Activated T-cell treated with anti-CD3 and anti-CD28 coated beads for 1 hour (primary cell): ENCODE measurements at places on chromosomes 7 and 10.

DNA sequence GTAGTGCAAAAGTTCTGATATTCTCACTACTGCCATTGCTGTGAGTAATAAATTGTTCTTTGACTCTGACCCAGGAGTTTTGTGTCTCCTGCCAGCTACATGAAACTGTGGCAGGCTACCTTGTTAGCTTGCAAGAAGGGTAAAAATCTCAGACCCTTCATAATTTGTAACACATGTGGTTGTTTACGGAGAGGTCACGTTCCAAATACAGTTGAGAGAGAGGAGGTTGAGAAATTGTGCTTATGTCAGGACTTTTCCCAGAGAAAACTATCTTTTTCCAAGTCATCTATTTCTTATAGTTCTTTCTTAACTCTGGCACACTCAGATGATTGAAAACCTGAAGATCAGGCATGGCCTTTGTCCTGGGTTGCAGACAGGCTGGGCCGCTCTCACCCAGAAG is 114.4 kb upstream of the SVIL start:
- DNase-seq, result no peak

DNA sequence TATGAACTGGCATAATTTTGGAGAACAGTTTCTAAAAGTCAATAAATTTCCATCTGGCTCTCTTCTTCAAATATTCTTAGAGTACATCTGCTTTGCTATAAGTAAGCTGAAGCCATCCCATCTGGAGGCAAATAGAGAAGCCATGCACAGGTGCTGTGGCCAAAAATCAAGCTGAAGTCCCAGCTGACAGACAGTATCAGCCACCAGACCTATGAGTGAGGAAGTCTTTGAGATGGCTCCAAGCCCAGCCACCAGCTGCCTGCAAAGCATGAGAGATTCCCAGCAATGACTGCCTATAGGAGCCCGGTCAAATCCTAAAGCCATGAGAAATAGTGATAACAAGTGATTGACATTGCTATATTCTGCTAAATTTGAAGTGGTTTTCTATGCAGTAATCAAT is 21.7 kb upstream of the PRSS58 start:
- DNase-seq, result no peak

DNA sequence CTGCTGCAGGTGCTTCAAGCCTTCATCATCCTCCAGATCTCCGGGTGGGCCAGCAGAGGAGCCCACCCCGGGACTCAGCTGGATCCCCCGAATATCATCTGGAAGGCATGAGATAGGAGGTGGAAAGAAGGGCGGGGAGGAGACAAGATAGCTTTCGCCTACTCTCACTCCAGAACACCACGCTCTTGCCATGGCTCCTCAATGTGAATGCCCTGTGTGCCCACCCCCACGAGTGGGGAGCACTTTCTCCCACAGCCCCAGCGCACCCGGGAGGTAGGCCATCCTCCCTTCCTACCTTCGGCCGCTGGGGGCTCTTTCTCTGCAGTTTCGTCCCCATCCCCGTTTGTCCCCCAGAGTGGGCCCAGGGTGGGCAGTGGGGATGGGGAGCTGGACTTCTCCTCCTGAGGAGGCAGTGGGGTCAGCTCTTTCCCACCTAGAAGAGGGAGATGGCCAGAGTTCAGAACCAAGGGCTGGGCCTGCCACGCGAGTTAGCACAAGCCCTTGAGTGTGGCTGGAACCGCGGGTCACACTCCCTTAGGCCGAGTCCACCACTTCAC is 8.9 kb downstream of the GIGYF1 start:
- DNase-seq, result no peak

DNA sequence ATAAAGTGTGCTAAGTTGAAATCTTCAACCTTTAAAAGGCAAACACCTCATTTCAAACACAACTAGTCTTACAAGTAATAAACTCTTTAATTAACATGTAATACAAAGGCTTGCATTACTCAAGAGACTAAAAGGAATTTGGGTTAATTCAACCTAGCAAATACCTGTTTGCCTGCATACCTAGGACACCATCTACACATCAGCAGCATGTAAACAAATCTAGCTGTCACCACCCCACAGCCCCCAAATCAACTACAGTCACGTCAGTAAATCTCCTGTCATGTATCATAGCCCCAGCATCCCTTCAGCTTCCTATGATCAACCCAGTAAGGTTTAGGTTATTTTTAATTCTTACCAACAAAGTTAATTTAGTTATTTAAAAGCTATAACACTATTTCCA is 33.5 kb downstream of the ZNF800 start:
- no peak for DNase-seq

GRCh38 chr7:2520761-2521290 is 1.3 kb downstream of the LFNG start:
- DNase-seq, result no peak

DNA sequence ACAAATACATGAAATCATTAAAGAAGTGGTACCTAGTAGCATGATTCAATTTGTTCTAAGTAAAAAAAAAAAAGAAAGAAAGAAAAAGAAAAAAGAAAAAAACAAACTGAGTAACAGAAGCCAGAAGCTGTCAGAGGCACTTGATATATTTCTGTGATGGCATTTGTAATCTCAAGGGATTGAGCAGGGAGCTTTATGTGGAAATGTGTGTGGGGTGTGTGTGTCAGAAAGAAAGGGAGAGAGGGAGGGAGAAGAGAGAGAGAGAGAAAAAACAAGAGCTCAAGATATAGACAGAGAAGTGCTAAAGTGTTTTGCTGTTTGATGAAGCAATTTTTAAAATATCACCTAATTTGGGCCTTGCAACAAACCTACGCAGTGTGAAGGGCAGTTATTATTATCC is 357.6 kb upstream of the PCDH15 start:
- DNase-seq, result no peak

DNA sequence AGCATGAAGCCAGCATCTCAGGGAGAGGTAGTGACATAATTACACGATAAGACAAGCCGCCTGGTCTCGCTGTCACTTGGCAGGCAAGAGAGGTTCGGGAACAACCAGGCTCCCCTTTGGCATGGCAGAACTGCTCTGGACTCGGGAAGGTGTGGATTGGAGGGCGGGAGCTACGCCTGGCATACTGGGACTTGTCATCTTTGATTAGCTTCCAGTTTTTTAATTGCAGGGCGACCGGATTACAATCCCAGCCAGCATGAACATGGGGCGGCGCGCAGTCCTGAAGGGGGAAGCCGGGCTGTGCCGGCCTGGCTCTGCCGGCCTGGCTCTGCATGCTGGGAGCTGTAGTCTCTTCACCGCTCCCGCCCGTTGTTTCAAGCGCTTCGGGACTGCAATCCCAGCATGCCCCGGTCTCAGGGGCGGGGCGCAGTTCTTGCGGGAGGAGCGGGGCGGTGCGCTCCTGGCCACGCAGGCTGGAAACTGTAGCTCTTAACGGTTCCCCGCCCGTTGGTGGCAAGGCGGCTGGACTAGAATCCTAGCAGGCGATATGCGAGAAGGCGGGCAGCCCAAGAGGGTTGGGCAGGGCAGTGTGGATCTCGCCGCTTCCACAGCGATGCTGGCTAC is 45.5 kb upstream of the ZNF716 start:
- DNase-seq, result no peak

DNA sequence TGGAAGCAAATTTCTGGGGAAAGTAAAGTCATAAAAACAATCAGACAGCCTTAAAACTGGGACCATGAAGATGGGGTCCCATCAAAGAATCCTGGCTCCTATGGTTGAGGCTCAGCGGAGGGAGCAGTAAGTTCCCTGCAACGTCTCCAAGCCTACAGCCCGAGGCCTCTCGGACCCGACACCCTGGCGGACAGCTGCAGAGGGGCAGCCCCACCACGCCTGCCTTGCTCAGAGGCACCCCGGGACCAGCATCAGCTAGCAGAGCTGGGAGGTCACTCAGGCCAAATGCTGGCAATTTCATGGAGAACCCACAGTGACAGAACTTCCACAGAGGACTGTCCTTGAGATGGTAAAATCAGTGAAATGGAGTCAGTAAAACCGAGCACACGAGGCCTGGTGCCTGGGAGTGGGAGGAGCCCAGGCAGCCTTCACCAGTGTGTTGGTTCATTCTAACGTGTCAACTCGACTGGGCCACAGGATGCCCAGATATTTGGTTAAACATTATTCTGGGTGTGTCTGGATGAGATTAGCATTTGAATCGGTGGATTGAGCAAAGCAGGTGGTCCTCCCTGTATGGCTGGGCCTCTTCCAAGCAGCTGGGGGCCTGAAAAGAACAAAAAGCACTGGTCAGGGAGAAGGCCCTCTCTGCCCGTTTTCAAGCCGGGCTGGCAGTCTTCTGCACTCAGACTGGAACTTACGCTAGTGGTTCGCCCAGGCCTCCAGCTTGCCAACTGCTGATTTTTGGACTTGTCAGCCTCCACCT is 96.2 kb upstream of the INSIG1 start:
- DNase-seq, result no peak

DNA sequence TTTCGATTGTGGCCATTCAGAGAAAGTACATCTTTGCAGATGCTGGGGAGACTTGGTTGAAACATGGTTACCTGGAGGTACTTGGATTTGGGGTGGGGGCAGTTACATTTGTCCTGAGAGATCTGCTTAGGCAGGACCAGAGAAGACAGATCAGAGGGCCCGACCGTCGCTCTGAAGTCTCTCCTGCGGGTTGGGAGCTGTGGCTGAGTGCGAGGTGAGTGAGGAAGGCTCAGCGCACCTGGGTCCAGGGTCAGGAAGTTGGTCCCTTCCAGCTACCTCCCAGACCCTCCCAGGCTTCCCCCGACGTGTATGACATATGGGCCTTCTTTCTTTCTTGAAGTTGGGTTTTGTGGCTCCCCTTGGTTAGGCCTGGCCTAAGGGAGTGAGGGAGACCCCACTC is 56.3 kb downstream of the LHPP start:
- no peak for DNase-seq

DNA sequence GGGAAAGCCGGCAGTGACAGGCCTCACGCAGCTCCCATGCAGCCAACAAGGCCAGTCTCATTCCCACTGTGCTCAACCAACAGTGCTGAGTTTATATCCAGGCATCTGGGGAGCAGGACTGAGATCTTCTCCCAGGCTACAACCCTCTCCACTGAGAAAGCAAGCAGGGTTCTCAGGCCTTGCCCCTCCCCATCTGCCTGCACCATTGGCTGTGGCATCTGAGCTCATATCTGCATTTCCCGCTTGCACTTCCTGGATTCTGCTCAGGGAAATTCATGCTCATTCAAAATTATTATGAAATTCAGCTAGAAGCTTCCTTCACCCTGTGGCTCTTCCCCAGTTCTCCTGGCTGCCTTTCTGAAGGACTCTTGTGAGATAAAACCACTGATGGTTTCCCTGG is 1029.0 kb downstream of the GRM8 start:
- DNase-seq, result no peak

- DNase-seq, result no peak
Measured at GRCh38 chr10:133196936-133197758, 32.9 kb upstream of the UTF1 start.

GRCh38 chr7:106613848-106614560 is 47.0 kb downstream of the CCDC71L start:
- no peak for DNase-seq

- DNase-seq, result no peak
Measured at GRCh38 chr10:672203-672602, 17.3 kb downstream of the DIP2C start.

- DNase-seq, result no peak
Measured at GRCh38 chr7:33905389-33906032, at the start of gene BMPER. BMPER (plus strand) TSS chr7:33905539; CDS start chr7:33905614, 75 bp downstream.

DNA sequence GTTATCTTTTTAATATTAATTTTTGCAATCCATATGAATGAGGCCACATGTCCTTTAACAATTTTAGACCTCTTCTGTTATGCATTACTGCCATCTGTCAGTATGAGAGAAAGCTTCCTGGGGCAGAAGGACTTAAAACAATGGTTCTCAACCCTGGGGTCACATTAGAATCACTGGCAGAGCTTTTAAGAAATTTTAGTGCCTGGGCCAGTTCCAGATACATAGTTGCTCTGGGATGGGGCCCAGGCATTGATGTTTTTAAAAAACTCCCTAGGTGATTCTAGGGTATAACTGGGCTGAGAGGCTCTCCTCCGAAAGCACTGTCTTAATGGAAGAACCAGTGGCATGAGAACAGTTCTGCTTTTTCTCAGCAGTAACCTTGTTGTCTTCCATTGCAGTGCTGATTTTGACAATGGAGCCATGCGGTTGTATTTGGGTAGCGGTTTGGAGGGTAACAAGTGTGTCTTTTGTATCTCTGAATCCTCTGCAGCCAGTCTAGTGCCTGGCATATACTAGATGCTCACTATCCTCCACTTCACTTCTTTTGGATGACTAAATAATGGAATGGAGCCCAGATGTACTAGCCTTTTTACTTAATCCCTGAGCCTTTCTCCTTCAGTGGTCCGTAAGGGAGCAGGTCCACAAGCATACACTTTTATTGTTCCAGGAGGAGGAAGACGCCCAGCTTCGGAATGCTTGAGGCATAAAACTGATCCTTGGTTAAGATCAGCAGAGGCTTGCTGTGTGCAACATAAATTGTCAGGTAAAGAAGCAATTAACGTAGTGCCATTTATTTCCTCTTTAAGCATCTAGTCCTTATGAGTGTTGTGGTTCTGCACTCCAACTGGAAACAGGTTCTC is 227.1 kb downstream of the AUTS2 start:
- no peak for DNase-seq

GRCh38 chr10:46555713-46556514 is 544 bp downstream of the GPRIN2 start:
- no peak for DNase-seq

DNA sequence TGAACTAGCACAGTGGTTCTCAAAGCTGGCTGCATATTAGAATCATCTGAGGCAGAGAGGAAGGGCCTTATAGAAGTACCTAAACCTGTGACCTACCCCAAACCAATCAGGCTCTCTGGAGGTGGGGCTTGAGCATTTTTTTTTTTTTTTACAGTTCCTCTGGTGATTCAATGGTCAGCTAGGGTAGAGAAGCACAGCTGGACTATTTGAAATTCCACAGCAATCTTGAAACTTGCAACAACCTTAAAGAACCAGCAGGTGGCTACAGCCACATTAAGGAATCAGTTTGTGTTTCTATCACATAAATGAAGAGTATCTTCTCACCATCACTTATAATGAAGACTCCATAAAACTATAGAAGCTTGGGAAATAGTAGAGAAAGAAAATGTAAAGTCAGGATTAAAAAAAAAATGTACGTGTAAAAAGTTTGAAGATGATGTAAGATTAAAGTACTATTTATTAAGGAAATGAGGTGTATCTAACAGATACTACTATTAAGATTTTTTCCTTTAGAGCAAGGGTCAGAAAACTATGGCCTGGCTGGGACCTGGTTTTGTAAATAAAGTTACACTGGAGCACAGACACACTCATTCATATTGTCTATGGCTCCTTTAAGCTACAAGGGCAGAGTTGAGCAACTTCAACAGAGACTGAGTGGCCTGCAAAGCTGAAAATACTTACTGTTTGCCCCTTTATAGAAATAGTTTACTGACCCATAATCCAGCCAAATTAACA is 3.8 kb downstream of the RTKN2 start:
- no peak for DNase-seq

- no peak for DNase-seq
Measured at GRCh38 chr7:31192986-31193385, 140.9 kb downstream of the ADCYAP1R1 start.

GRCh38 chr10:33238643-33239042 is 95.8 kb downstream of the NRP1 start:
- DNase-seq, result no peak

DNA sequence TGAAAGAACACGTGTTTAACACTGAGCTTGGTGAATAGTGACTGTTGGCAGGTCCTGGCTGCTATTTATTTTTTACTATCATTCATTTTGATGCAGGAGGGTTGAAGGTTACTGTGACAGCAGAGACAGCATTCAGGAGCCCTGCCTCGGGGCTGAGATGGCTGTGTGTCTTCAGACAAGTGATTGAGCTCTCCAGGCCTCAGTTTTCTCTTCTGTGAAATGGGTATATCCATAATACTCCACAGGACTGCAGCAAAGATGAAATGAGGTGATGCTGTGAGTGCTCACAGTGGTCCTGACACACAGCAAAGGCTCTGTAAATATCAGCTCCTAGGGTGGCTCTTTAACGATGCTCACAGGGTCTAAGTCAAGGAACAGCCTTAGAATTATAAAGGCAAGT is 295.2 kb downstream of the GFRA1 start:
- no peak for DNase-seq
